ENCODE measurements at places on chromosomes 6 and 20. TPM values are rescaled to one million over a fixed set of nuclear protein-coding genes. Genes with fewer than 3 reads are reported as not detected.

GRCh38 chr6:140193269-140193668, 818.8 kb upstream of the CITED2 start:
- no peaks in the 10 kb centered on the region for H3K36me3 ChIP-seq
- H3K27ac ChIP-seq: no peak overlapping the region
- DNase-seq: no peak
- H3K27me3 ChIP-seq: no peaks in the 10 kb centered on the region
- H3K4me3 ChIP-seq: no peak overlapping the region

DNA sequence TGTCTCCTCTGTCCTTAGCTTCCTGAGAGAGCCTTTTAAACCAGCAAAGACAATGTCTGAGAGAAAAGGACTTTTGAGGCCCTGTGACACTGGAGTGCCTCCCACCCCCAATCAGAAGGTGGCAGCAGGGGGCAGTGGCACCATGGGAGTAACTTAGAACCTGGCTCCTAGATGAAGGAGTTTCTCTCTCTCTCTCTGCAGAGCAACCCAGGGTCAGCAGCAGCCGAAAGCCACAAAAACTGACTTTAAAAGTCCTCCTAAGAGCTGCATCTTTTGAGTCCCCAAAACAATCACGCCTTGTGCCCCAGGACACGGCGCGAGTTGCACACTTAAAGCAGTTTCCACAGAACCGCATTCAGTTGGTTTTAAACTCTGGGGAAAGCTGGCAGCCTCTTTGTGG, 5.3 kb upstream of the TCP11 start:
- no peaks in the 10 kb centered on the region for H3K4me1 ChIP-seq
- no peaks in the 10 kb centered on the region for H3K27me3 ChIP-seq
- no peak overlapping the region for H3K4me3 ChIP-seq
- peak; percentile 34 for DNase-seq

The DDX43 gene
- 3.0 TPM for total RNA-seq

DNA sequence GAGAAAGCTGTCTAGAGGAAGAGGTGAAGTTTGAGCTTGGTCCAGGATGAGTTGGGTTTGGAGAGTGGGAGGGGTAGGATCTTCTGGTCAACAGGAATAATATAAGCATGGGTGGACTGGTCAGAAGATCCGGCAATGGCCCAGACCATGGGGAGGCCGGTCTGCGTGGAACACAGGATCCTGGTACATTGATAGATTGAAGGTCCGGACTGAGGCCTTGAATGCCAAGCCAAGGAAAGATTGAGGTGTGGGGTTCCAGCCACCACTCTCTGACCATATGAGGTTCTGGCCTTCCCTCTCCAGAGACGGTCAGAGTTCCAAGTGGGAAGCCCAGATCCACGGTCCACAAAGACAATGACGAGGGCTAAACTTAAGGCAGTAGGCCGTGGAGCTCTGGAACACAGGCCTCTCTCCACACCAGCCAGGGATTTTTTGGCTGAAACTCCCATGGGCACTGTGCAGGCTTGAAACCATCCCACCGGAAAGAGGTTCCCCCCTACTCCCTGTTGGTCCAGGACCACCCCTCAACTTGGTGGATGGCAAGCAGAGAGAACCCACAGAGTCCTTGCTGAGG, 3.2 kb downstream of the MDFI start:
- H3K27ac ChIP-seq: no peak overlapping the region
- peaks cover 38% of the 10 kb centered on the region for H3K27me3 ChIP-seq
- DNase-seq: no peak
- no peak overlapping the region for H3K4me3 ChIP-seq
- peaks cover 16% of the 10 kb centered on the region for H3K4me1 ChIP-seq
- no peaks in the 10 kb centered on the region for H3K36me3 ChIP-seq

The SLC26A8 gene
- total RNA-seq: not detected

DNA sequence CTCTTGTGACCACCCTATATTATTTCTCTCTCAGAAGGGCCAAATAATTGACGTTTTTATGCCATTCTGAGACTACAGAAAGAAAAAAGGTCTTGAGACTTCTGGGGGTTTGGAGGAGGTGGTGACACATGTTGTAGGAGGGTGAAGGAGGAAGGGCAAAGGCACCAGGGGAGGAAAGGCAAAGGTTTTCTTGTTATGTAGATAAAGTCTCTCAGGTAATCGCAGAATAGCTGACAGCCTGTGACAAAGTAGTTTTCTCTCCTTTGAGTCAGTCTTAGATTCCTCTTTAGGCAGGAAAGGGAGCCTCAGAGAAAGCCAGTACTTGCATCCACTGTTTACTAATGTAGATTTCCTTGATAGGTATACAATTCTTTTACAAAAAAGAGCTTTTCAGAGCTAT, 23.6 kb downstream of the OR2B2 start:
- no peak overlapping the region for H3K4me3 ChIP-seq
- no peak for DNase-seq
- peaks cover 63% of the 10 kb centered on the region for H3K27me3 ChIP-seq
- H3K36me3 ChIP-seq: no peaks in the 10 kb centered on the region
- H3K27ac ChIP-seq: no peak overlapping the region
